ENCODE measurements at places on chromosomes 2 and 18.

- DNase-seq = no peak
Observed at GRCh38 chr2:160205505-160205904, 5.4 kb upstream of the ITGB6 start.

- DNase-seq = no peak
Observed at GRCh38 chr2:48586433-48586832, 31.2 kb upstream of the GTF2A1L start.

- no peak for DNase-seq
Observed at GRCh38 chr2:176582990-176583481, 313.8 kb downstream of the MTX2 start.

GRCh38 chr2:169080250-169081069 lies 11.1 kb downstream of the DHRS9 start:
- no peak for DNase-seq

DNA sequence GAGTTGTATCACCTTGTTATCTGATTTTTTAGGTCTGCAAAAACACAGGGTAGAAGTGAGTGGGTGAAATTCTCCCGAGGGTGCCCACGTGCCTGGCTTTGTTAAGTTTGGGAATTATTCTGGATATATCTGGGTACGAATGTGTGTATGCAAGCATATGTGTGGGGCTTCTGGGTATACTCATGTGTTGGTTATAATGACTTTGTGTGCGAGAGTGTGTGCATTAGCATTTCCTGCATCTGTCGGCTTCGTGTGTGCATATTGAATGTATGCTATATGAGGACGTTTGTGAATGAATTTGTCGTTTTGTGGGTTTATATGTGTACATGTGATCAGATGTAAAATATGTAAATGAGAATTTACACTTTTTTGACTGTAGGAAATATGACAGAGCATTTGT lies 13.8 kb upstream of the DNAJC27 start:
- no peak for DNase-seq

GRCh38 chr2:229042349-229042748 lies 228.7 kb downstream of the PID1 start:
- no peak for DNase-seq

- DNase-seq = no peak
Observed at GRCh38 chr18:5294113-5294456, 1.4 kb downstream of the ZBTB14 start.

- DNase-seq = no peak
Observed at GRCh38 chr2:157056200-157056676, 201.3 kb upstream of the GALNT5 start.

DNA sequence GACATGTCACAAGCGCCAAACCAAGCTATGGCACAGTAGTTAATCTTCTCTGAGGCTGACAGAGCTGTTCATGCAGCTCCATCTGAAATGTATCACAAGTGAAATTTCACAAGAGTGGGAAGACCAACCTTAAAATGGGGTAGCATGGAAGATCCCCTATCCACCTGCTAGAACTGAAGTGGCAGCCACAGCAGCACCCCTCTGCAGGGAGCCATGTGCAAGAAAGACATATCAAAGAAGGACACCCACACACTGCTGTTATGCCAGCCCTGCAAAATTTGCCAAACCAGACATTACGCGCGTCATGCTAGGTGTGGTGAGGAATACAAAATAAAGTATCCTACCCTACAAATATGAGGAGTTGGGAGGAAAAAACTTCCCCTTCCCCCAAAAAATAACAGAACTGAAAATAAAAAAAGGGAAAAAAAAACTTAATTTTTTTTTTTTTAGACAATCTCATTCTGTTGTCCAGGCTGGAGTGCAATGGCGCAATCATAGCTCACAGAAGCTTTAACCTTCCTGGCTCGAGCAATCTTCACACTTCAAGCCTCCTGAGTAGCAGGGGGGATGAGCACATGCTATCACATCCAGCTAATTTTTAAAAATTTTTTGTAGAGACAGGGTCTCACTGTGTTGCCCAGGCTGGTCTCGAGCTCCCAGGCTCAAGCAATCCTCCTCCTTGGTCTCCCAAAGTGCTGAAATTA lies 76.2 kb downstream of the STK39 start:
- DNase-seq = no peak

- DNase-seq = no peak
Observed at GRCh38 chr2:149027590-149028250, 10.8 kb upstream of the LYPD6B start.

DNA sequence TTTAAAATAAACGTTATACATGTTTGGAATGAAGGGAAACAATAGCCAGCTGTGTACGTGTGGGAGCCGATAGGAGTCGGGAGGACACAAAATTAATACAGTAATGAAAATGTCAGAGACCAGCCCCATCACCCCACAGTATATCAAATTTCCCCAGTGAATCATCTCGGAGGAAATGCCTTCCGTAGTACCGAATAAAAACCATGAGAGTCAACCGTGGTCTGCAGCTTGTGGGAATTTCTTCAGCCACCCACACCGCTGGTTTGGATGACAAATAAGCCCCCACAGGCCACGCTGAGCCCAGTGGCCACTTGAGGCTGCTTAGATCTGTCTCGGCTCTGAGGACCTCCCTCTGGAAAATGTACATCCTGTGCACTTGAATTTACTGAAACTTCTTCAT lies 133.7 kb downstream of the COL6A3 start:
- no peak for DNase-seq

- DNase-seq = no peak
Observed at GRCh38 chr2:233118648-233119000, 58.5 kb downstream of the INPP5D start.

GRCh38 chr2:178479758-178480226 lies 465 bp upstream of the PLEKHA3 start:
- no peak for DNase-seq

DNA sequence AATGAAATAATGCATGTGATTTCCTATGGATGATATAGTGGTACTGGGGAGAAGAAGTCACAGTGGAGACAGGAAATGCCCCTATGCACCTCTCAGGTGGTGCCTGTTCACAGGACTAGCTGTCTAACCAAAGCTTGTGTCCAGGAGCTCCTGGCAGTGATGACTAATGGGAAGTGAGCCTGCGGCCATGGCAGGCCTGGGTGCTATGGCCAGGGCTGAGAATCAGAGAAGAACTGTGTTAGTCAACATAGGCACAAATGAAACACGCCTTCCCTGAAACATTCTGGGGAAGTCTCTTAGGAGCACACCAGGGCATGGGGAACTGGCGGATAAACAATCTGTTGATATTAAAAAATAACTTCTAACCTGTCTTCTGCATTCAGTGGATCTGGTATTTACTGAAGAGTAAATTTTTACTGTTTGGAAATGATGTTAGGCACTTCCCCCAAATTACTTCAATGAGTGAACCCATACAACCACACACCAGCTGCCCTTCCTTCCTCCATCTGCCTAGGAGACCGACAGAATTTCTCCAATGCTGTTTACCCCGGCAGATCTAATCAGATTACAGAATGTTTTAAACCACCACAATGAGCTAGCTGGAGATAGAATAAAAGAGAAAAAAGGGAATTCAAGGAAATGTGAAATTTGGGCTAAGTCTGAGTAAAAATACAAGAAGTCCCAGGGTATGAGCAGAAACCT lies 67.4 kb downstream of the MEP1B start:
- DNase-seq = no peak

GRCh38 chr2:188952901-188953300 lies 21.3 kb upstream of the COL3A1 start:
- DNase-seq = no peak

- no peak for DNase-seq
Observed at GRCh38 chr2:38835990-38836389, 39.7 kb downstream of the DHX57 start.

GRCh38 chr2:127162261-127163089 lies 55.5 kb upstream of the BIN1 start:
- DNase-seq = no peak

GRCh38 chr2:62340994-62341484 lies 145.1 kb downstream of the B3GNT2 start:
- no peak for DNase-seq

- DNase-seq = no peak
Observed at GRCh38 chr2:146870691-146871090, 974.1 kb upstream of the ACVR2A start.

- DNase-seq = no peak
Observed at GRCh38 chr2:239308661-239309397, 92.0 kb downstream of the HDAC4 start.

DNA sequence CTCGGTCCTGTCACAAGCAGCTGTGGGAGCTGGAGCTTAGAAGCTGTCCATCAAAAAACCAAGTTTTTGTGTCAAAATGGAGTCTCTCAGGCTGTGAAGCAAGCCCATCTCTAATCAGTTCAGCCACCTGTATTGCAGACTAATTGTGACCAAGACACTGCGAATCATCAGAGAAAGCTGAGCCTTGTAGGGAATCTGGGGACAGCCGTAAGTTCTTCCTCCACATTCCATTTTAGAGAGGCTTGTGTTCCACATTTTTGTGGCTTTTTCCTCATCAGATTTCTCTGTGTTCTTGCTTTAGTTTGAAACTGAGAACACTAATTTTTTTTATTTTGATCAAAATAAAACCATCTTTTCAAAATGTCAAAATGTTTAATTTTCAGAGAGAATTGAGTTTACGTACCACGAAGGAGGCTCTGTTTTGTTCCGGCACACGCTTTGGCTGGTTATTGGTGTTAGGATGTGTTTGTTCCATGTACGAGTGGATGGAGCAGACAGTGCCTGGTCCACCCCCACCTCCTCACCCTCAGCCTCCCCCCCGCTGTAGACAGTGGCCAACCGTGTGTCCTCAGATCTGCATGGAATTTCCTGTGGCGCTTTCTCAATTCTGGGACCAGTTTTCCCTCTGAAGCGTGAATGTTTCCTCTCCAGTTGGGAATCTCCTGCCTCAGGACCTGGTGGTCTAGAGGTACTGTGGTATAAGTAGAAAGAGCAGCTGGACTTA lies 140.8 kb downstream of the AGAP1 start:
- no peak for DNase-seq

GRCh38 chr2:73257021-73257420 lies 22.9 kb downstream of the CCT7 start:
- no peak for DNase-seq

- peak; percentile 64 for DNase-seq
Observed at GRCh38 chr2:101387151-101387834, at the start of gene CREG2. TSS of gene CREG2 (minus strand) at chr2:101387503. CDS start at chr2:101387457, 46 bp downstream.

DNA sequence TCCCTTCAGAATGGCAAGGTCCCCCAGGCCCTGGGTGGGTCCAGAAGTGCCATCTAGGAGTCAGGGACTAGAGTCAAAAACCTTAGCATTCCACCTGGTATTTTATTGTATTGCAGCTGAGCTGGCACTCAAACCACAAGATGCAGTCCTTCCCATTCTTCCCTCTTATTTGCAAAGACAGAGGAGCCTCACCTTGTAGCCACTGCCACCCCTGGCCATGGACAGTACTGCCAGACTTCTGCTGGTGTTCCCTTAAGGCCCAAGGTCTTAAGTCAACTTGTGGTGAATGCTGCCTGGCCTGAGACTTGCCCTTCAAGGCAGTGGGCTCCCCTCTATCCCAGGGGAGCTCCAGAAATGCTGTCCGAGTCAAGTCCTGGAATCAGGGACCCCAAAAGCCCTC lies 6.9 kb downstream of the UGT1A10 start:
- DNase-seq = no peak

GRCh38 chr2:231293163-231293562 lies 94.7 kb downstream of the ARMC9 start:
- no peak for DNase-seq

- DNase-seq = no peak
Observed at GRCh38 chr2:65361623-65362022, 70.8 kb downstream of the SPRED2 start.

DNA sequence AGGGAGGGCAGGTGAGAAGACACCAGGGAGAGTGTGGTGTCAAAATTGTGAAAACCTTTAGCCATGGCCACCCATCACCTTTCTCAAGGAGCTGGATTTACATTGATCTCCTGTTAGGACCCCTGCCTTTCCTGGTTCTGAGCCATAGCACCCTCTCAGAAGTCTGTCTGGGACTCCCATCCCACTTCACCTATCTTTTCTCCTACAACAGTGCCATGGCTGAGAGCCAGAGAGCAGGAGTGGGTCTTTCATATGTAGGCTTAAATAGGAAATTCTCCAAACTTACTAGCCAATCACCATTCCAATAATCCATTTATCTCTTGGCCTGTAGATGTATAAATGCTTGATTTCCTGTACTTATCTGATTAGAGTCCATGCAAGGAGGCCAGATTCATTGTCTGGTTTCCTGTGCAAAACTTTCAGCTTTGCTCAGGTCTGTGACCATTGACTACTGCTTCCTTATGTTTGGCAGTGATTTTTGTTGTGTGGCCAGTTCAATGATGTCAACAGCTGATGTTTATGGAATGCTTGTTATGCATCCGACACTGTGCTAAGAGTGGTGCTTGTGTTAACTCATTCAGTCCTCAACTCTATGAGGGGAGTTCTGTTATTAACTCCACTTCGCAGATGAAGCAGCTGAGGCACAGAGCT lies 57.6 kb upstream of the IGFBP5 start:
- DNase-seq = no peak

DNA sequence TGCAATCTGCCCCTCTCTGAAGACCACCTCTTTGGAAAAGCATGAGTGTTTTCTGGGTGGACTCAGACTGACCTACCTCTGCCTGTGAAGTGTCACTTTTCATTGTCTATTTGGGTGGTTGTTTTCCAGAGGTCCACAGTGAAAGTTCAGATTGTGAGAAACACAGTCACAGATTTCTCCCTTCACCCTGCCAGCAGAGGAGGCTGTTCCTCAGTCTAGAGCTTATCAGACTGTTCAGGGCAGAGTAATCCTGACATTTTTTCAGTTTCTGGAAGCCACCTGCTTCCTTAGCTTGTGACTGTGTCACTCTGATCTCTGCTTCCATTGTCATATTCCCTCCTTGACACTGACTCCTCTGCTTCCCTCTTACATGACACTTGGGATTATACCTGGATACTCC lies 55.4 kb upstream of the RMP24 start:
- DNase-seq = no peak

- DNase-seq = no peak
Observed at GRCh38 chr2:196356332-196356731, 185.0 kb upstream of the STK17B start.

DNA sequence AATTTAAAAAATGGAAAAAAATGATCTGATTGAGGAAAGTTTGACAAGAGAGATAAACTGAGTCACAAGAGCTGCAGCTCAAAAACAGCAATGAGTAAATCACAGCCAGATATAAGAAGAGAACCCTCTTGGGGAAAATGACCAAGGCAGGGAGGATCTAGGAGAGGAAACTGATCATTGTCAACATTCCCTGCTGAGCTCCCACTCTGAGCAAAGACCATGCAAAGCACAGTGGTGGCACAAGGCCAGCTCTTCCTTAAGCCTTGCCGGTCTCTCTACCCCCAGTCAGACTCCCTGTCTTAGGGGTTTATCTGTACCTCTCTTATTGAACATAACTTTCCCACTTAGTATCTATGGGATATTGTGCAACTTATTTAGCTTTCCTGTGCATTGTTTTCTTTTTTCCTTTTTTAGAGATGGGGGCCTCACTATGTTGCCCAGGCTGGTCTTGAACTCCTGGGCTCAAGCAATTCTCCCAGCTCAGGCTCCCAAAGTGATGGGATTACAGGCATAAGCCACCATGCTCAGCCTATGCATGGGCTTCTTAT lies 54.0 kb upstream of the PPP1CB start:
- no peak for DNase-seq

- DNase-seq = no peak
Observed at GRCh38 chr2:25698752-25699151, 25.4 kb upstream of the DTNB start.

Measured in CD8-positive, alpha-beta memory T cell (primary cell).